ENCODE measurements at places on chromosomes 3 and 15. TPM values are rescaled to one million over a fixed set of nuclear protein-coding genes. Genes with fewer than 3 reads are reported as not detected.

- DNase-seq, result no peak
These were observed 40.8 kb upstream of the ABHD17C start for GRCh38 chr15:80654299-80654698.

The COL7A1 gene
- 14.4 TPM for polyA plus RNA-seq

- no peak for DNase-seq
These were observed 53.2 kb downstream of the FBN1 start for GRCh38 chr15:48592221-48592731.

DNA sequence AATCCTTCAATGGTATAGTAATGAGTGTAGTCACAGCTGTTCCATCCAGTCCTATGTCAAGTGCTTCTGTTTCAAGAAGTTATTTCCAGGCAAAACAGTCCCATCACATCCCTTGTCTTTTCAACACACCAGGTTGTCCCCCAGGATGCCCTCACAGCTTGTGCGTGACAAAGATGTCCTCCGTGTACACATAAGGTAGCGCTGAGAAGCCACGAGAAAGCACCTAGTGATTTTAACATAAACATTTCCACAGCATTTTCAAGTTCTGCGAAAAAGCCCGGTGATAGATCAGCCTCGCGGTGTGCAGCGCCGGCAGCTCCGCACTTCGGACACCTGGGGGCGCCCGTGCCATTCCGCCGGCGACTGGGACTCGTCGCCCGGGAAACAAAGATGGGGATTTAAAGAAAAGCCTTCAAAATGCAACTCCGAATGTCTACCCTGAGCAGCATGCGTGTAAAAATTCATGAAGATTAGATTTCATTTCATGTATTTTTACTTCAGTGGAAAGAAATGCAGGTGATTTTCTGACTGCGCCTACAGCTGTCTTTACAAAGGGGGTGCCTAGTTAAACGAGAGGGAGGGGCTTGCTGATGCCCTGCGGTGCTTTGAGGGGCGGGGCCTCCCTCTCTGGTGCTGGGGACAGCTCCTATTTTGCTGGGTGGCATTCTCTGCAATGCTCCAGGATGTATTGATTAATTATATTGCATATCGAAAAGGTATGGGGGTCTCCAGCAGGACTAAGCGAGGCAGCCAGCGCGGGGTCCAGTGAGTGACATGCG, 49.9 kb downstream of the KY start:
- peak; percentile 87 for DNase-seq

DNA sequence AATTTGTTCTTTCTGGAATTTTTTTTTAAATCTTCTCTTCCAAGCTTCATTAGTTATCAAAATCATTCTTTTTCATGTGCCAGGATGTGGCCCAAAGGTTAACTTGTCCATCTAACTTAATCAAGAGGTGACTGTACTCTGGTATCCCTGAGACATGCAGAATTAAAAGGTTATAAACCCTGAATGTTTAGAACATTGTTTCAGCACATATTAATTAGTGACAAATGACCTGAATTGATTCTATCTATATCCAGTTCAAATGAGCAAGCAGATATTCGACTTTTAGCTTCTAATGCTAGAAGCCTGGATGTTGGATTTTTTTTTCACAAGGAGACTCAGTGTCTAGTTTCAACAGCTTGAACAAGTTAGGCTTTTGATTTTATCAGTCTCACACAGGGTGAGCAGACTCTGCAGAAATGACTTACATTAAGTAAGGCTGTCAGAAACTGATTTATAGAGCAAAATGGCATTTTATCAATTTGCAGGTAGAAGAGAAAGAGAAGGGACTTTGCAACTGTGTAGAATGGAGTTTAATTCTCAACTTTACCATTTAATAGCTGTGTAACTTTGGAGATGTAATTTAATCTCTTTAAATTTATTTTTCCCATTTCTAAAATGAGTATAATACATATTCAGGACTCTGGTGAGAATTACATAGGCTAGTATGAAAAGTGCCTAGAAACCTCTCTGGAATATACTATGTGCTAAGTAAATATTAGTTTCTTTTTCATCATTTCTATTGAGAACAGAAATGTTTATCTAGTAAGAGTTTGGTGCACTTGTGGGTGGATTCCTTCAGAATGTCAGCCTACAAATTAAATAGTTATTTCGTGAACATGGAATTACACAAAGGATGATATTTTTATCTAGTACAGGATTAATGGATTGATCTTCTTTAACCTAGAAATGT, 100.0 kb downstream of the ALCAM start:
- DNase-seq, result no peak

The HAPLN3 gene
- polyA plus RNA-seq, result 2.2 TPM

DNA sequence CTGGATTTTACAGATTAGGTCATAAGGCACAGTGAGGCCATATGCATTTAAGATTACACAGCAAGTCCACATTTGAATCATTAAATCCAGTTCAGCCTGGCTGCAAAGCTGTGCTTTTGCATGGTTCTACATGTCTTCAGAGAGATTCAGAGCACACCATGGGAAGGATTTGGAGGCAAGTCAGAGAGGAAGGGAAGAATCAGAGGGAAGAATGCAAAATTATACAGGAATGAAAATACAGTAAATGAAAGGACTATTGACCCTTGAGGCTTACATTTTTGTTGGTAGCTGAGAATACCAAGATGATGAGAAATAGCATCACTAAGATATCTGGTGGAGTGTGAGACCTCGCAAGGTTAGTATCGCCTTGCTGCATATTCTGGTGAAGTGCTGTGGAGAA, 13.9 kb downstream of the FILIP1L start:
- no peak for DNase-seq

GRCh38 chr15:44194323-44195150, 534 bp downstream of the FRMD5 start:
- DNase-seq, result no peak

The RLBP1 gene
- not detected for polyA plus RNA-seq

- DNase-seq, result no peak
These were observed 22.6 kb upstream of the TNFAIP8L3 start for GRCh38 chr15:51117270-51117669.

DNA sequence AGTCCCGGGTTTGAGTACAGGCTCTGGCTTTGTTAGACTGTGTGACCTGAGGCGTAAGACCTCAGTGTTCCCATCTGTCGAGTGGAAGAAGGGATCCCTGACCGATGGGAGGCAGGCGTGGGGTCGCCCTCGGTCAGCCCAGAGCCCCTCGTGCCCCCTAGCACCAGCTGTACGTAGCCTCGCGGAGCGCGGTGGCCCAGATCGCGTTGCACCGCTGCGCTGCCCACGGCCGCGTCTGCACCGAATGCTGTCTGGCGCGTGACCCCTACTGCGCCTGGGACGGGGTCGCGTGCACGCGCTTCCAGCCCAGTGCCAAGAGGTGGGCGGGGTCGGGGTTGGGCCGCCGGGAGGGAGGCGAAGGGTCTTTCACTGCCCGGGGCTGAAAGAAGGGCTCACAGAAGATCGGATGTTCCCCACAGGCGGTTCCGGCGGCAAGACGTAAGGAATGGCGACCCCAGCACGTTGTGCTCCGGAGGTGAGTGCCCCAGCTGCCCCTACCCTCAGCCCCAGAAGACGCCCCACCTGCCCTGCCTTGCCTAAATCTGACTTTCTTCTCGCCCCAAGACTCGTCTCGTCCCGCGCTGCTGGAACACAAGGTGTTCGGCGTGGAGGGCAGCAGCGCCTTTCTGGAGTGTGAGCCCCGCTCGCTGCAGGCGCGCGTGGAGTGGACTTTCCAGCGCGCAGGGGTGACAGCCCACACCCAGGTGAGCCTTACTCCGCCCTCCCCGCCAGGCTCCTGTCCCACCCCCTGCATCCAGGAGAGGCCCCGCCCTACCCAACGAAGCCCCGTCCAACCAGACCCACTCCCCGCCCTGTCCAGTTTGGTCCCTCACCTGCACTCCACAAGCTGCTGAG, 3.5 kb upstream of the LSMEM2 start:
- peak; percentile 79 for DNase-seq

- no peak for DNase-seq
These were observed 504.4 kb downstream of the GABRG3 start for GRCh38 chr15:27475395-27475794.

GRCh38 chr3:159077860-159078259, 276.0 kb downstream of the MFSD1 start:
- DNase-seq, result no peak

DNA sequence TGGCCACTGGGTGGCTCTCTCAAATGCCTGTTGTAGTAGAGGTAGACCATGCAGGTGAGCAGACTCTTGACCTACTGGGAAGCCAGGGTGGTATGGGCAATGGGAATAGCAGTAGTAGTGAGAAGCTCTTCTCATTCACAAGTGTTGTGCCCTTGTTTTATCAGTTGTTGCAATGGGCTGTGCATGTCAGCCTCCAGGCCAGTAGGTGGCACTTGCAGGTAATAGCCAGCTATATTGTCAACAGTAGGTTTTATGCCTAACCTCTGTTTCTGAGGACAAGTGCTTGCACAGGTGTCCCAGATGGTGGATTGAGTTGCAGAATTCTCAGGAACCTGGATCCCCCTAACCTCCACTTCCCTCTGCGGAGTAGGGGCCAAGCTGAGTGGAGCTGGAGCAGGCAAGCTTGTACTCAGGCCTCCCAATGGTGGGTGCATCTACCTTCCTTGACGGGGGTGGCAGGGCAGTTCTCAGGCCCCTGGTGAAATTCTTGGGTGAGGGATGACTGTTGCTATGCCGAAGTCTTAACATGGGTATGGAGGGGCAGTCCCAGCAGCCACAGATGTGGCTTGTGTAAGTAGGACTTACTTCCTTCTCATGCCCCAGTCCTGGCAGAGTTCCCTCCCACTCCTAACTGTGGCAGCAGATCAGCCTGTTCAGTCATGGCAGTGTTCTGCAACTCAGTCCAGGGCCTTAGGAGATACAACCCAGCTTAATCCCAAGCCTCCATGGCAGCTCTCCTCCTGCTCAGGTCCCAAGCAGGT, 104.3 kb downstream of the NEO1 start:
- DNase-seq, result no peak

DNA sequence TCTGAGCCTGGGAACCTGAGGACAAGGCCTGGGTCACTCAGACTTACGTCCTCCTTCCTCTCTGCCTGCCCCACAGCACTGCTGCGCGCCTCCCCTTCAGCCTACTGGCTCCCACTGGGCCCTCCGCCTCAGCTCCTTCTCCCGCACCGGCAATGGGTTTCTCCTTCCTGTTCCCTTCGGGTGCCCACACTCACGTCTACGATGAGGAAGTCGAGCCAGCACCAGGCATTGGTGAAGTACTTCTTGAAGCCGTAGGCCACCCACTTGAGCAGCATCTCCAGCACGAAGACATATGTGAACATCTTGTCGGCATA, 70.0 kb downstream of the EXOG start:
- no peak for DNase-seq

DNA sequence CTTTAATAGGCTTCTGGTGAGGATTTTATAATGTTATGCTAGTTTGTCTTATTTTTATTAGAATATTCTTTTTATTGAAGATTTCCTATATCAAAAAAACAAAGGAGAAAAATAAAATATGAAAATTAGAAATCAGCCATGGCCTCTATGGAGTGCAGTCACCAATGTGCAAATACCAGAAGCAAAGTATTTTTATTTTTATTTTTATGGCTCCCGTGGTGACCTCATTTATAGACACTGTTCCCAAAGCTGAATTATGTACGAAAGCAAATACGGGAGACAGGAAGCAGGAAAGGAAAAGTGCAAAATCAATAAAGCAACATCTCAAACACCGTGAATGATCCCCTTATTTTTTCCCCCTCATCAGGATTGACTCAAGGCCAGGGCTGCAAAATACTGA, 35.1 kb downstream of the DAZL start:
- no peak for DNase-seq

The GALK2 gene
- polyA plus RNA-seq, result 36.4 TPM

The EXD1 gene
- polyA plus RNA-seq, result not detected

The ADAMTSL3 gene
- polyA plus RNA-seq, result 1.6 TPM

The GPR149 gene
- not detected for polyA plus RNA-seq

The TRH gene
- not detected for polyA plus RNA-seq

The SH2D7 gene
- not detected for polyA plus RNA-seq

DNA sequence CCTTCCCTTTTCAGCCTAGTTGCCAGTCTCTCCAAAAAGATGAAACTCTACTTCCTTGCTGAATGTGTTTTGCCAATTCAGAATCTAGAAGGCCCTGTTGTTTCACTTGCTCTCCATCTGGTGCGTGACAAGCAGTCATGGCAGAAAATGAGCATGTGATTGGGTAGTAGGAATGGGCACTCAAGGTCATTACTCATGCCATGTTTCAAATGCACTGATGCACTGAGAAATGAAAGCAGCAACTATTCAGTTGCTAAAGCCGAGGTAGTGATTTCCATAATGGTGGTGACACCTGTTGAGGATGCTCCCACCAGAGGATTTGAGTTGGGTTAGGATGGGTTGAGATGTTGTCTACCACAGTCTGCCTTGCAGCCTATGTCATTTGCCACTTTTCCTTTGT, 12.7 kb downstream of the ZBTB38 start:
- DNase-seq, result no peak

- peak; percentile 80 for DNase-seq
These were observed 1.6 kb downstream of the CYP11A1 start for GRCh38 chr15:74365598-74366445.

The TLE3 gene
- 10.3 TPM for polyA plus RNA-seq

The FXR1 gene
- polyA plus RNA-seq, result 64.3 TPM

The RASL12 gene
- 6.7 TPM for polyA plus RNA-seq

The ASB14 gene
- polyA plus RNA-seq, result not detected

The PLXNB1 gene
- polyA plus RNA-seq, result 101 TPM

The PRC1 gene
- 3.4 TPM for polyA plus RNA-seq

The EBLN2 gene
- 0.24 TPM for polyA plus RNA-seq

GRCh38 chr15:78038585-78039247, 38.8 kb downstream of the TBC1D2B start:
- DNase-seq, result no peak

GRCh38 chr3:64600246-64600950, 87.4 kb downstream of the ADAMTS9 start:
- DNase-seq, result no peak

DNA sequence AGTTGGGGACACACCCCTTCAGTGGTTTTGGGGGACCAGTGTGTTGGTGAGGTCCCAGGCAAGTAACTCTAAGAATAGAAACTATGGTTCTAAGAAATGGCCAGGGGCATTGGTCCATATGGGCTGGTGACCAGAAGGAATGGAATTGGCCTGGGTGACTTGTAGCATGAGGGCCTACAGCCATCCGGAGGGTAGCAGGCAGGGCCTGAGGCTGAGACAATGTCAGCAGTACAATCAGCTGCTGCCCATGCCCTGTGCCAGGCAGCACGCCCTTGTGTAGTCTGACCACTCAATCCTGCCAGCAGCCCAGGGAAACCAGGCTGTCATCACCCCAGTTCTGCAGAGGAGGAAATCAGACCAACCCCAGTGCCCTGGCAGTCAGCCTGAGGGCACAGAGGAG, 100.6 kb downstream of the DNAJB8 start:
- DNase-seq, result no peak

The SMCO1 gene
- polyA plus RNA-seq, result not detected
